ENCODE measurements at places on chromosomes 11 and 22.
A peak's percentile ranks its signal among the peaks of the same experiment; 100 is the strongest.

- DNase-seq: peak; percentile 52
These were observed 667 bp downstream of the CD81 start for GRCh38 chr11:2377511-2378443.

DNA sequence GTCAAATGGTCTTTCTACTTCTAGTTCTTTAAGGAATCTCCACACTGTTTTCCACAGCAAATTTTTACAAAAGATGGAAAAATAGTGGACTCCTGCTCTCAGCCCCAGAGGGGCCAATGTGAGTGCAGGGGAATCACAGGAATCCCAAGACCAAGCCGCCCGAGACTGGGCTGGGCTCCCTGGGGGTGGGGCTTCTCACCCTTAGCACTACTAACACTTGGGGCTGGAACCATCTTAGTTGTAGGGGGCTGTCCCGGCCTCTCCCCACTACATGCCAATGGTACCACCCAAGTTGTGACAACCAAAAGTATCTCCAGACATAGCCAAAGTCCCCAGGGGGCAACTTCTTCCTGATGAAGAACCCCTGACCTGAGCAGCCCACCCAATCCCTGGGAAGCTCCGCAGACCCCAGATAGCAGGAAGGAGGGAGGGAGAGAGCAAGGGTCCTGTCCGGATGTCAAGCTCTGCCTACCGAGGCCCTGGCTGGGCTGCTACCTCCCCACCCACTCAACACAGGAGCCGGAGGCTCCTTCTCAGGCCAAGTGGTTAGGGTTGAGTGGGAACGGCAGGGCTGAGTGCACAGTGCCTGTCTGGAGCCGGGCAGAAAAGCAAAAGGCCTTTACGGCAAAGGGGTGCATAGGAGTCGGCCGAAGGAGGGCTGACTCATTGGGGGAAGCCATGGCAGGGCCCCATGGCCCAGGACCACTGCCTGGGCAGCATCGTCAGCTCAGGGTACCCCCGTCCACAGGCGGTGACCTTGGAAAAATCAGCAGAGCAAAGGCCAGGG is 122.5 kb upstream of the FGF3 start:
- no peak for DNase-seq

DNA sequence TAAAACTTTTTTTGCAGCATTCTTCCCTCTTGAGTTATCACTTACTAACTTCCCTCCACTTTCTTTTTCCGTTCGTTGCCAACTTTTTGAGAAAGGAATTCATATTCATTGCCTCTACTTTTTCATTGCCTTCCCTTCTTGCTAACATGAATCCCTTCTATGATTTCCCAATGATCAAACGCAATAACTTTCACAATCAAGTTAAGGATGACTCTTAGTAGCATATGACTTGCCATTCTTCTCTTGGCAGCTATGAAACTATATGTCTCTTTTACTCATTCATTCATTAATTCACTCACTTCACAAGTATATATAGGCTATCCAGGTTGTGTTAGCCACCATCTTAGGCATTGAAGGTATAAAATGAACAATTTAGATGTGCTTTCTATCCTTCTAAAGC is 16.6 kb upstream of the ARHGAP20 start:
- DNase-seq: no peak

DNA sequence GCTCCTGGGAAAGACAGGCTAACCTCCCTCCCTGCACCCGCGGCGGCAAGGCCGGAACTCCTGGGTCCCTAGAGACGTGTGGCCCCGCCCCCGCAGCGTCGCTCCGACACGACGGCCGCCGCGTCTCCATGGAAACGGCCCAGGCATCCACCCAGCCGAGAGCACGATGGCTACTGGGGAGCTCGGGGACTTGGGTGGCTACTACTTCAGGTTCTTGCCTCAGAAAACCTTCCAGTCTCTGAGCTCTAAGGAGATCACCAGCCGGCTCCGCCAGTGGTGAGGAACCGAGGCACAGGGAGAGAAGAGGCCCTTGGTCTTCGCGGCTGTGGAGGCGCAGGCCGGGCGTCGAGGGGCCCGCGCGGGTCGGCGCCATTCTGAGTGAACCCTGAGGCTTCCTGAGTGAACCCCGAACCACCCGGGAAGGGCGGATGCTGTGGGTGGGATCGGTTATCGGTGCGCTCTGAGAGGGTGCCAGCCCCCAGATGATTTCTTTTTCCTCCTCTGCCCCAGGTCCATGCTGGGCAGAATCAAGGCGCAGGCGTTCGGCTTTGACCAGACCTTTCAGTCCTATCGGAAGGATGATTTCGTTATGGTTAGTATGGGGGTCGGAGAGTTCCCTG is at the start of gene CFAP300:
TSS of gene CFAP300 (plus strand) at position 133 of the 620 bp plus-strand sequence. CDS start at position 167, 34 bp downstream.
- DNase-seq: no peak

- no peak for DNase-seq
These were observed 29.2 kb upstream of the PDE2A start for GRCh38 chr11:72703267-72704008.

- DNase-seq: no peak
These were observed 26.7 kb downstream of the QSER1 start for GRCh38 chr11:32919338-32919737.

- DNase-seq: no peak
These were observed 3.4 kb downstream of the BIRC3 start for GRCh38 chr11:102320679-102321078.

DNA sequence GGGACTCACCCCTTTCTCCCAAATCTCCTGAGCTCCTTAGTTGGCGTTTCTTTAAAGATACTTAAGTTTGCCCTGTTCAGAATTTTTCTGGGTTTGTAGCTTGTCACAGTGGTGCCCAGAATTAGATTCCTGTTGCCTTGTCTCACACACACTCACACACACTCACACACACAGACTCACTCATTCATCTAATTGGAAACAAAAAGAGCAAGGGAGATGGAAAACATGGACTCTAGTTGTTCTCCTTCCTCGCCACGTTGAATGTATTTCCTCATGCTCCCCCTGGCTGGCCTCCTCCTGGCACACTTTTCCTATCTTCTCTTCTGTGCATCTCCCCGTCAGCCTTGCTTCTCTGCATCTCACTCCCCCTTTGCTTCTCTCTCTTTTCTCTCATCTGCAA is 752.3 kb downstream of the NTM start:
- DNase-seq: no peak

DNA sequence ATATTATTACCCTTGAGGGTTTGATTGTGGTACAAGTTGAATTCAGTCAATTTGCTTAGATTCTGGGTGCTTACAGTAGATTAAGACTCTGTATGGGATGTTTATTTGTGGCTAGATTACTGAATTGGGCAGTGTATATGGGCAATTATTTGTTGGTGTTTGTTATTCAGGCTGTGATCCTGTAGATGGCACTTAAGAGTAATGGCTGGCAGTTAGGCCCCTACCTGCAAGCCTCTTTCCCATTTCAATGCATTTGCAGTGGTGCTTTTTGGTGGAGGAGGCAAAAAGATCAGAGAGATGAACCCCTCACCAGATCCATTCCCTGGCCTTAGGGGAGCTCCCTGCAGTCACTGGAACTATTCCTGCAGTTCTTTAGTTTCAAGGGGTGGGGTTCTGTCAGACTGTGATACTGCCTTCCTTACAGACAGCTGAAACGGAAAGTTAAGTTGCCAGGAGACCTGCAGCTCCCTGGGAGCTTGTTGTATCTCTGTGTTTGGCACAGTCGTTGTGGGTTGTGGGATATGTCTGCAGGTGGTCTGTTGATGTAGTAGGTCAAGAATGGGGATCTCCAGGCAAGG is 199.5 kb downstream of the AASDHPPT start:
- DNase-seq: no peak

- DNase-seq: no peak
These were observed 6.8 kb downstream of the OMP start for GRCh38 chr11:77109236-77110019.

DNA sequence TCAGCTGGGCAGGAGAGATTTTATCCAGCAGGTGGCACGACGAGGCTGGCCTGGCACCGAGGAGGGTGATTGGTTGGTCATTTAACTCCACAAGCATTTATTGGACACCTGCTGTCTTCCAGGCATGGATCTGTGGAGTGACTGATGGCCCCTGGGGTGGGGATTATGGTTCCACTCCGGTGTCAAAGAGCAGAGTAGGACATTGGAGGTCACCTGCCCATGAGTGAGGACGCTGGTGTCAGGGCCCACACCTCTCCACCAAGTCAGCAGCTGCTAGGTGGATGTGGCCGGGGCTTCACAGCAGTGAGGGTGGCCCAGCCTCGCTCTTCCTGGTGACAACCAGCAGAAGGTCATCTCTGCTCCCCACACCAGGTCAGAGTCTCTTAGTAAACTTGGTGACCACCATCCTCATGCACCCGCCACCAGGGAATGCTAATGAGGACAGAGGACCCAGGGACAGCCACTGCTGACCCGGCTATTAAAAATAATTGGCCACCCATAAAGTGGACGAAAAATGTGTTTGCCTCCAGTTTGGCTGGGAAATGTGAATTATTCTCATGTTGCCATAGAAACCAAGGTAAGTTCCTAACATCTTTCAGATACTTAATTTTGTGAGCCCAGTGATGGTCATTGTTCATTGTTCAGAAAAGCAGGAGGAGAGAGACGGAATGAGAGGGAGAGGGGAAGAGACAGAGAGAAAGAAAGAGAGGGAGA is 428.7 kb downstream of the TBC1D22A start:
- no peak for DNase-seq

GRCh38 chr11:74751303-74751702 is 2.7 kb downstream of the RNF169 start:
- DNase-seq: no peak

GRCh38 chr11:7487360-7487759 is 2.1 kb downstream of the OLFML1 start:
- DNase-seq: no peak

GRCh38 chr11:111627591-111627990 is 25.3 kb downstream of the SIK2 start:
- no peak for DNase-seq

- no peak for DNase-seq
These were observed 1160.3 kb downstream of the FAM181B start for GRCh38 chr11:81573367-81573766.

- no peak for DNase-seq
These were observed 6.5 kb downstream of the ZFTA start for GRCh38 chr11:63761931-63762653.

DNA sequence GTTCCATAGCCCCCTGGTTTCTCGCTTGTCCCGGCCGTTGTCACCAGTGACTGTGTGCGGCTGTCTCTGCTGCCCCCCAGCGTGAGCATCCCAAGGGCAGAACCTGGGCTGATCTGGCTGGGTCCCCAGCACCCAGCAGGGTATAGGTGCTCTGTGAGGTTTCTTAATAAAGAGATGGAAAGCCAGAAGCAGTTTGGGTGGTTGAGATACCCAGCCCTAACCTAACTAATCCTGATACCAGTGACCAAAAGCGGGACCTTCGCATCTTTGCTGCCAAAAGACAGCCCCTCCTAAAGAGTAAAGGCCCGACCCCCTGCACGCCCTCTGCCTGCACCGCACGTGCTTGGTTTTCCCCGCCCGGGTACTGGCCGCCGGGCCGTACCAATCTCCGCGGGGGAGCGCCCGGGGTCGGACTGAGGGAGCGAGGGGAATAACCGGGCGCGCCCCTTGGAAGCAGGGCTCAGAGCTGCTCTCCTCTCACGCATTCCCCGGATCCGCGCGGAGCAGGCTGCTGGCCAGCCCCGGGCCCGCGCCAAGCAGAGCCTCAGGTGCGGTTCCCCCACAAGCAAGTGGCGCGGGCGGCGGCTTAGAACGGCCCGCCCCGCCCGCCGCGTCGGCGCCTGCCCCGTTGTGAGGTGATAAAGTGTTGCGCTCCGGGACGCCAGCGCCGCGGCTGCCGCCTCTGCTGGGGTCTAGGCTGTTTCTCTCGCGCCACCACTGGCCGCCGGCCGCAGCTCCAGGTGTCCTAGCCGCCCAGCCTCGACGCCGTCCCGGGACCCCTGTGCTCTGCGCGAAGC is at the start of gene DGAT2:
TSS of gene DGAT2 (plus strand) at position 667 of the 797 bp plus-strand sequence. CDS start 214 bp downstream, outside the sequence.
- peak; percentile 66 for DNase-seq

GRCh38 chr11:47391077-47391583 is 12.8 kb upstream of the SPI1 start:
- no peak for DNase-seq

- no peak for DNase-seq
These were observed 90.2 kb downstream of the SCN3B start for GRCh38 chr11:123564221-123564620.

DNA sequence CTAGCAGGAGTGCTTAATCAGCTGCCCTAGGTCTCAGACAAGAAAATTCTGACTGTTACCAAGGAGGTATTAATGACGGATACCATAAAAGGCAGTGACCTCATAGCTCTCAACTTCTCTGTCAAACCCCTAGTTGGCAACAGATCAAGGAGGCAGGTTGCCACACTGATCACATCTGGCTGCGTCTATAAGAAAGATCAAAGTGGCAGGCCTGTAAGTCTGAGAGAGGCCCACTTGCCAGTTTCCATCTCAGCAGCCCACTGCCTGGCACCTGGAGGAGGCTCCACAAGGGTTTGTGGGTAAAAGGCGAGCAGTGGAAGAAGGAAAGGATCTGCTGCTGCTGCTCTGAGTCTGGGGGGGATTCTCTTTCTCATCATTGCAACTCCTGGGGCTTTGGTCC is 239.6 kb upstream of the MPPED2 start:
- DNase-seq: no peak

DNA sequence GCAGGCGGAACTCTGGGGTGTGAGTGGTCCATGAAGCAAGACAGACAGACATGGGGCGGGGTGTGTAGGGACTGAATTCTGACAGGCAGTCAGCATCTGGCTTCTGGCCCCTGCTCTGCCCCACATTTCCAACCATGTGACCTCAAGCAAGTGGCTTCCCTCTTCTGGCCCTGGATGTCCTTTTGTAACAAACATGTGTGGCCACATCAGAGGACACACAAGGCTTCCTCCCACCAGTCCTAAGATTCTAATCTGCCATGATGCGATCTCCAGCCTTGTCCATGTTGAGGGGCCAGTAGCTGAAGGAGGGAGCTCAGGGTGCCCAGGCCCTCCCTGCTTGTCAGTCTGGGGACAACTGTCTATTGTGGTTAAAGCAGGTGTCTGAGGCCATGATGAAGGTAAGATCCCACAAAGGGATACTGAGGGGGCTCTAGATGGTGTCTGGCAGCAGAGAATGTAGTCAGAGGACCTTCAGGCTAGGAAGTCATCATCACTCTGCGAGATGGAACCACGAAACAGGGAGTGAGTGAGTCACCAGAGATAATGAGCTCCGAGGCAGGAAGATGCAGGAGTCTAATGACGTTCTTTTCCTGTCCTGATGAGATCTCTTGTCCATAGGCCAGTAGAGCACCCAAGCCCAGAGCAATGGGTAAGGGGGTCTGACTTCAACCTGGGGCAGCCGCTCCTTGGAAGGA is 27.4 kb downstream of the DRD2 start:
- DNase-seq: no peak

DNA sequence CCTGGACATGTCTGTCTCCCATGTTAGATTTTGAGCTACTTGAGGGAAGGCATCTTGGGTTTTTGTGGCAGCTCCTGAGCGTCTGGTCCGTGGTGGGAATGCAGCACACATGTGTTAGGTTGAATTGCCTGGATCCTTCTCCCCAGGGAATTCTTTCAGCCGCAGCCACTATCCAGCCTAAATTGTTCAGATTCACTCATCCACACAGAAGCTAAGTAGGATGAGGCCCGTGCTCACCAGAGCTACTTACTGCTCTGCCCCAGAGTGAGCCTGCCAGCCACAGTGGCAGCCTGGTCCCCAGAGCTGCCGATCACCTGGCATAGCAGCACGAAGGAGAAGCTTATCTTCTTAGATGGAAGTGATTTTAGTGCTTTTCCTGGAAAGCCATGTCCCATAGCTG is 34.4 kb upstream of the SORL1-AS1 start:
- DNase-seq: no peak

- no peak for DNase-seq
These were observed 25.4 kb downstream of the NEAT1 start for GRCh38 chr11:65448074-65448417.
